Trophoblast cell (in vitro differentiated cells and primary cell): ENCODE measurements at places on chromosomes 12 and 14.

- no peak for DNase-seq
Measured at GRCh38 chr14:26594756-26595545, 2.9 kb downstream of the NOVA1 start.

GRCh38 chr14:32352631-32353030 lies 23.5 kb downstream of the AKAP6 start:
- DNase-seq = no peak

- no peak for DNase-seq
Measured at GRCh38 chr12:130981074-130981742, 27.5 kb downstream of the ADGRD1 start.

GRCh38 chr14:98140862-98141530 lies 1131.0 kb downstream of the BCL11B start:
- no peak for DNase-seq

- no peak for DNase-seq
Measured at GRCh38 chr14:70832561-70833305, 23.4 kb upstream of the MAP3K9 start.

DNA sequence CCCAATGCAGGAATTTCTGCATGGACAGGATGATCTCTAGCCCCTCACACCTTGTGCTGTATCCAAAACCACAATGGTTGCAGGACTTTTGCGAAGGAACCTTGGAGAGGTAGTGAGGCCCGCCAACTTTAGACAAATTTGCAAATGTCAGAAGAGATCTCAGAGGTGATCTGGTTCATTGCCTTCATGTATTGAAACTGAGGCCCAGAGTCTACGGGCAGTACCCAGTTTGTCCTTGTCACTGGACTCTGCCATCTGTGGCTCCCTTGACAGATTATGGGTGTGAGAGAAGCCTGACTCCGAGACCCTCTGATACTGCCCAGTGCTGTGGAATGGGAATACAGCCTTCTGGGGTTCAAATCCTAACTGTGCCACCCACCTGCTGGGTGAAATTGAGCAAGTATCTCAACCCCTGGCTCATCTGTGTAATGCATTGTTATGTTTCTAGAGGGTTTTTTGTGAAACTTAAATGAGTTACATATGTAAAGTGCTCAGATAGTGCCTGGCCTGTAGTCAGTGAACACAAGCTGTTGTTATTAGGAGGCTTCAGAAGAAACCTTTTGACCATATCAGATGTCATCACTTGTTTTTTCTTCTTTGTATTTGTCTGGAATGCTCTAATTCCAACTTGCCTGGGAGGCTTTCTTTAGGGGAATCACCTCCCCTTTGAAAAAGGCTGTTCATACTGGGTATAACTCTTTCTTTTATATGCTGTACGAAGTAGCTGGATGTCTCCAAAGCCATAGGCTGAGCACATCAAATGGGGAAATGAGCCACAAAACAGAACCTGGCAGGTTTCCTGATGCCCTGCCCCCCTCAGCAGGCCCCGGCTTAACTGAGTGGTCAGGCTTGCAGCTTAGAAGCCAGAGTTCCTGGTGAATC lies 71.4 kb upstream of the SRSF5 start:
- no peak for DNase-seq

- no peak for DNase-seq
Measured at GRCh38 chr12:57057067-57057751, 7.3 kb upstream of the MYO1A start.

DNA sequence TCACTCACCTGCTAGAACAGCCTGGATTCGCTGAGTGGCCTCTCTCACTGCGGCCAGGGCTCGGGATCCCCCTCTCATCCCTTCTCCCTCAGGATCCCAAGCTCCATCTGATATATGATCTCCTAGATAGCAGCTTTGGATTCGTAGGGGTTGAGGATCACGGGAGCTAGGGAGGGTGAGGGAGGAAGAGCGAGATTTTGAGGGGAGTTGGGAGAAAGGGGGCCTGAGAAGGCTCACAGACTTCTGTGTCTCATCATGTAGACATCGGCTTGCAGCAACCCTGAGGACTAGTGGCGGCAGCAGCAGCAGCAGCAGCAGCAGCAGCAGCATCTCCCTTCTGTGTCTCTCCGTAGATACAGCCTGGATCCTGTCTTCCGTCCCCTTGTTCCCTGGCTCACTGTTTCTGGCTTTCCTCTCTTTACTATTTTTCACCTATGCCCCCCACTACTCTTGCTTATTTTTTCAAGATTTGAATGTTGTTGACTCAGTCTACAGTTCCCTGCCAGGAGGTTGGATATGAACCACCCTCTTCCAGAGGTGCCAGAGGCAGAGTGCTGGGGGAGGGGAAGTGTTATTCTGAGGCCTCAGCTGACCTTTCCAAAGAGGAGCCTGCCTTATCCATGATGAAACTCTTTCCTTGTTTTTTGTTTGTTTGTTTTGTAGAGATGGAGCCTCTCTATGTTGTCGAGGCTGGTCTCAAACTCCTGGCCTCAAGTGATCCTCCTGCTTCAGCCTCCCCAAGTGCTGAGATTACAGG lies at the start of gene CIROP:
CIROP (minus strand) TSS at position 399 of the 757 bp plus-strand sequence; CDS start at position 330, 69 bp downstream.
- DNase-seq = no peak

DNA sequence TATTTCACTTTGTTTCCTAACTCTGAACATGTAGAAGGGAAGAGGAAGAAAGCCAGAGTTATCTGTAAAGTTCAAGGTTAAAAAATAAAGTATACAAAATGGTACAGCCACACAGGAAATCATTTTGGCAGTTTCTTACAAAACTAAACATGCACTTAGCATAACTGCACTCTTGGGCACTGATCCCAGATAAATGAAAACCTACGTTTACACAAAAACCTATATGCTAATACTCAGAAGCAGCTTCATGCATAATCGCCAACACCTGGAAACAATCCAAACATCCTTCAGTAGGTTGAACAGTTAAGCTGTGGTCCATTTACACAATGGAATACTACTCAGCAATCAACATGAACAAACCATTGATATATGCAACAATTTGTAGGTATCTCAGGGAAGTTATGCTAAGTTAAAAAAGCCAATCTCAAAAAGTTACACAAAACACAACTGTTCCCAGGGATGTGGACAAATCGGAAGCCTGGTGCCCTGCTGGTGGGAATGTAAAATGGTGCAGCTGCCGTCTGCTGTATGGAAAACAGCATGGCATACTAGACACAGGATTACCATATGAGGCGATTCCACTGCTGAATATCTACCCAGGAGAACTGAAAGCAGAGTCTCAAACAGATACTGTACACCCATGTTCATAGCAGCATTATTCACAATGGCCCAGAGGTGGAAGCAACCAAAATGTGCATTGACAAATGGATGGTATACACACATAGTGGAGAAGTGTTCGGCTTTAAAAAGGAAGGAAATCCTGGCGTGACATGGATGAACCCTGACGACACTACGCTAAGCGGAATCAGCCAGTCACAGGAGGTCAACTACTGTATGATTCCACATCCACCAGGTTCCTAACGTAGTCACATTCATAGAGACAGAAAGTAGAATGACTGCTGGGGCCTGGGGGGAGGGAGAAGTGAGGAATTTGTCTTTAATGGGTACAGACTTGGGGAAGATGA lies 37.7 kb downstream of the NRDE2 start:
- DNase-seq = peak; percentile 27

- DNase-seq = no peak
Measured at GRCh38 chr14:37320106-37320505, 122.4 kb downstream of the MIPOL1 start.

- DNase-seq = no peak
Measured at GRCh38 chr12:12221560-12221959, 45.3 kb downstream of the LRP6 start.

GRCh38 chr14:54550514-54550913 lies 16.4 kb upstream of the SAMD4A start:
- DNase-seq = no peak

DNA sequence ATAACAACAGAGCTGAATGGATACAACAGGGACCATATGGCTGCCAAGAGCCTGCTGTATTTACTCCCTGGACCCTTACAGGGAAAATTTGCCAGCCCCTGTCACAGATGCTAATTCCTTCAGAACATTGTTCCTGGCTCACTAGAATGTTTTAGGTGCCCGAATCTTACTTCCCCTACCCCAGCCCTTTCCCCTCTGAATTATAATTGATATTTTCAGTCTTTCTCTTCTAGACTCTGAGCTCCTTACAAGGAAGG lies 235.3 kb downstream of the KSR2 start:
- no peak for DNase-seq

DNA sequence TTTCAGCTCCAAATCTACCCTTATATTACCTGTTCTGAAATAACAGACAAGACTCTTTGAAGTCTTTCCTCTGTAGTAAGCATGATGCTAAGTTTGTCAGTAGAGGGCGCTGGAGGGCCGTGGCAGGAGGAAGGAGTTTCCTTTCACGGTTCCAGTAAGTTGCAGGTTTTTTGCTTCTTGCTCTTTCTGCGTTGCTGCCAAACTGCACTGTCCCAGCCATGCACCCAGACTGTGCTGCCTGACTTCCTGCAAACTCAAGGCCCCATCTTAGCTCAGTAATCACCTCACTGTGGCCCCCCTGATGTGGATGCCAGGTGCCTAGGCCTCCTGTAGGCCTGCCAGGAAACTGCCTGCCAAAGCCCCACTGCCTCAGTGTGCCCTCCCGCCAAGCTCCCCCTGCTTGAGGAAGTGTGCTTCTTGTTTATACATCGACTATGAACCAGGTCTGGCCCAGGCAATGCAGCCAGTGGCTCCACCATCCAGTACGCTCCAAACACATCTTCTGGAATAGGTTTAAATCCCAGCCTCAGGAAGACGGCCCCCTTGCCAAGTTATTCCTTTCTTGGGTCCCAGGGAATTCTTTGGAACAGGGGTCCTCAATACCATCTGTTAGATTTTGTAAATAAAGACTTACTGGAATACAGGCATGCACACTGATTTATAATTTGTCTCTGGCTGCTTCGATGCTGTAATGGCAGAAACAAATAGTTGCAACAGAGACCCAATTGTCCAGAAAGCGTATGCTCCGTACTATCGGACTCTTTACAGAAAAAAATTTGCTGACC lies 193.7 kb upstream of the LRIG3 start:
- DNase-seq = peak; percentile 86

- no peak for DNase-seq
Measured at GRCh38 chr14:51871846-51872245, 11.4 kb downstream of the GNG2 start.

DNA sequence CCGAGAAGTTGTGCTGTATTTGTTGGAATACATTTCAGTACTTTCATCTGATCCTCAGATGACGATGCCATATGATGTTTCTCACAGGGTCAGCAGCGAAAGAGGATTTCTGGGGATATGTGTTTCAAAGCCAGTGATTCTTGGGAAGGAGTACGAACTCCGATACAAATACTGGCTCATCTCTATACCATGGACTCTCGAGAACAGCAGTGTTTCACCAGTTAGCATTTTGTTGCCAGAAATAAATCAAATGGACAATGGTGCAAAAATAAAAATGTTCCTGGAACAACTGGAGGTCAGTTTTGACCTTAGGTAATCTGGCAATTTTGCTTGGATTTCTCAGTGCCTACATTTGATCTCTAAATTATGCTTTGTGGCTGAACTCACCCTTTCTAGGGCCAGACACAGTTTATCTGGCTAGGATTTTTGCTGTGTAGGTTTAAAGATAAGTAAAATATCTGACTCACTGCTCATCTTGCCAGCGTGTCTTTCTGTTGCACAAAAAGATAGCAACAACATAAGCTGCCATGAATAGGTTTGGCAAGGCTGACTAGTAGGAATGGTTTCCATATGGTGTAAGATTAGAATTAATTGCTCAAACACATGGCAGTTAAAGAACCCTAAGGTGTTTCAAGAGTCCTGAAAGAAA lies 11.0 kb upstream of the MGP start:
- DNase-seq = peak; percentile 71

DNA sequence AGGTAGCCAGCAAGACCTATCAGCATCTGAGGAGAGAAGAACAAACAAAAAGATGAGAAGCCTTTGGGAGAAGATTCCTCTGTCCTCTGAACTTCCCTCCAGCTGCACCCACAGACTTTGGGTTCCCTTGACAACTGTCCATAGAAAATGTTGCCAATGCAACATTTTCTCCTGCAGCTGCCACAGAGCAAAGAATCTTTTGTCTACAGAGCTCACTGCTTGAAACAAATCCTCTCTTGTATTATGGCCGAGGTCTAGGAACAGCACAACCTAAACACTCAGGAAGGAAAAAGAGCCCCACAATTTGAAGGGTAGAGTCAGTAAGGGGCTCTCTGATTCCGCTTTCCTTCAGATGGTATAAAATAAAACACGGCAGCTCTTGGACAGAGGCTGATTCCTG lies 14.3 kb downstream of the POMT2 start:
- DNase-seq = peak; percentile 42

DNA sequence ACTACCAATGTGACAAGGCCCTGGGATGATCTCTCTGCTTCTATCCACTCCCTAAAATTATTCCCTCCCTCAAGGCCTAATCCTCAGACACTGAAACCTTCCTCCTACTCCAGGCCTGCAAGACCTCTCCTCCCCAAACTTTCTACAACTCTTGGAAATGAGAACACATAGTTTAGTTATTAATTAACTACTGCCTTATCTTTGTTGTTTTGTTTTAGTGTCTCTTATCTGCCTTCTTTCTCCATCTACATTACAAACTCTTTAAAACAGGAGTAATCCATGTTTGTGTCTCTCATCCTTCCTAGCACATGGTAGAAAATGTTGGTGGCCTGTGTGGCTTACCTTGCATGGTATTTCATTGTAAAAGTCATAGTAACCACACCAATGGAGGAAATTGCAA lies 139.9 kb upstream of the G2E3 start:
- DNase-seq = no peak

- DNase-seq = no peak
Measured at GRCh38 chr12:115618105-115618504, 659.4 kb downstream of the MED13L start.

DNA sequence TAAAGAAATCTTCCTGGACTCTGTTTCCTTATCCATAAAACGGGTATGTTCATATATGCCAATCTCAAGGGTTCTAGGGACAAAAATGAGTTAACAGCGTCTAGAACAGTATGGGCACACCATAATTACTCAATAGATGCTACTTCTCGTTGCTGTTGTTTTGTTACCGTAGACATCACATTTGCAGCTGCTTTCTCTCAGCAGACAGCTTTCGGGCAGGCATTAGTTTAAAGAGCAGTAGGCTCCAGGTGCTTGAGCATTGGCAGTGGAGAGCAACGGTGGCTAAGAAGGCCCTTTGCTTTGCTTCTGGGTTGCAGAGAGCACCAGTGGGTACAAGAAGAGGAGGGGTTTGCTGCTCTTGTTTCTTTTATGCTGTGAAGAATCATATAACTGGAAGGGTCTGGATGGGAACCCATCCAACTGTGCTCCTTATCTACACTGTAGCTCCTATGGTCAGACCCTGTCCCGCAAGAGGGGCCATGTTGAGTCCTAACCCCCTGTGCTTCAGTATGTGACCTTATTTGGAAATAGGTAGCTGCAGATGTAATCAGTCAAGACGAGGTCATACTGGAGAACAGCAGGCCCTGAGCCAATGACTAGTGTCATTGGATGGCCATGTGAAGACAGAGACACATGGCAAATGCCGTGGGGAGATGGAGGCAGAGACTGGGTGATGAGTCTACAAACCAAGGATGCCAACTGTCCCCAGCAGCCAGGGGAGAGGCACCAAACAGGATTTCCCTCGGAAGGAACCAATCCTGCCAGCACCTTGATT lies 120.0 kb downstream of the RBM19 start:
- DNase-seq = no peak

DNA sequence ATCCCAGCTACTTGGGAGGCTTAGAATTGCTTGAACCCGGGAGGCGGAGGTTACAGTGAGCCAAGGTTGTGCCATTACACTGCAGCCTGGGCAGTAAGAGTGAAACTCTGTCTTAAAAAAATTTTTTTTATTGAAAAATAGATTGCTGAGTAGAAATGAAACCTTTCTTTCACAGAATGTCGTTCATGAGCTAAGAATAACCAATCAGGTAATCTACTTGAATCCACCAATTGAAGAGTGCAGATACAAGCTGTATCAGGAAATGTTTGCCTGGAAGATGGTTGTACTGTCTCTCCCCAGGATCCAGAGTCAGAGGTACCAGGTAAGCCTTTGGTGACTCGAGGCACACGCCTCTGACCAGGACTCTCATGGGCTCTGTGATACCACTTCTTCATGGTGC lies 27.0 kb downstream of the DYNC1H1 start:
- DNase-seq = no peak
